ENCODE measurements at places on chromosomes 3 and 15.

DNA sequence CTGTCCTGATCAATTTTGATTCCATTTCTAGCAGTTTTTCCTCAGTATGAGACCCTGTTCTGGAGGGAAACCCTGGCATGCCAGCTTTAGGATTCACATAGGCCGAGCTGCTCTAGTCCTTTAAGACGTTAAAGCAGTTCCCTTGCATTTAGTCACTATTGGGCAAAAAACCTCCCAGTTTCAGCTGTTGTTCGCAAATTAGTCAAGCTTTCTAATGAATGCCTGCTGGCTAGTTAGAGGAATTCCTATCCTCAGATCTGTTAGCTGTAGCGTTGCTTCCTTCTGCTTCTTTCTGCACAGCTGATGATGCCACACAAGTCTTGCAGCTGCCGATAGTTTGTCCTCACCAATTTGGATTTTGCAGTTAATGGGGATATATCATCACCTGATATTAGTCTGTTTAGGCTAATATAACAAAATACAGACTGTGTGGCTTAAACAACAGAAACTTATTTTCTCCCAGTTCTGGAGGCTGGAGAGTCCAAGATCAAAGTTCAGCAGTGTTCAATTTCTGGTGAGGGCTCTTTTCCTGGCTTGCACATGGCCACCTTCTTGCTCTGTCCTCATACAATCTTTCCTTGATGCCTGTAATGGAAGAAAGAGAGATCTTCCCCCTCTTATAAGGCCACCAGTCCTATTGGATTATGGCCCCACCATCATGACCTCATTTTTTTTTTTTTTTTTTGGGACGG, 7.5 kb upstream of the UBL7 start:
- DNase-seq: no peak

DNA sequence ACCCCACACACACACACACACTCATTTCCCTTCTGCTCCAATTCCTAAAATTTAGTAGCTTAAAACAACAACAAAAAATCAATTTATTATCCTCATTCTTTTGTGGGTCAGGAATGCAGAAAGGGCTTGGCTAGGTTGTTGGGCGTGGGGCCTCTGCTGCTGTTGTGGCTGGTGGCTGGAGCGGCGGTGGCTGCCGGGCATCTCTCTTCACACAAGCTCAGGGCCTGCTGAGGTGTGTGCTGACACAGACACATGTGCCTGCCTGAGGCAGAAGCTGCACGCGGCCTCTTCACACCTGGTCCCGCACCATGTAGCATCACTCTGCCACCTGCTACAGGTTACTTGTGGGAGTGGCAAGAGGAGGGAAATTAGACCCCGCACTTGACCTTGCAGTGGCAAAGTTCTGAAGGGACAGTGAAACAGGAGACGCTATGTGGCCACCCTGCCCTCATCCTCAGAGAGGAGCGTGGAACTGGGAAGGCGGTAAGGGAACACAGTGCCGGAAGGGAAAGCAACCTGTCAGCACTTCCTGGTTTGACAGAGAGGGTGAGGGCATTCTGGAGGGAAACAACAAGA, 64.0 kb upstream of the PRR20G start:
- DNase-seq: no peak

DNA sequence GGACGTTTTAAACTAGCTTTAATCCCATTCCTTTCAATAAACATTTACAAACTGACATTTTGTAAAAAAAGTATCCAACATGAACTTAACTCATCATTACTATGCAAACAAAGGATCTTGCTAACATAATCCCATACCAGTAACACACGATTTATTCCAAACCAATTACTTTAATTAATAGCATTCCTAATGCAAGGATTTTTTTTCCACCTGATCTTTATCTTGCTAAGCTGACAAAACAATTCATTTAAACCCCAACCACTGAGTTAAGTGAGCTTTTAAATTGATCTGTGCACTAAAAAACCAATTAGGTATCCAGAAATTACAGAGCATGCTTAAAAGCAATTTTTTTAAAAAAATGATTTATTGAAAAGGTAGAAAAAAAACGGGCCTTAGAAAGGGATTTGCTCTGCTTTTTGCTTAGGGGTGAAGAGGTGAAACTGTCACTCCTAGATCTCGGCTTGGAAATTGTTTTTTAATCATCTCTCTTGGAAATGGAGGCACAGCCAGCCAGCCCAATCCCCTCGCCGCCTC, 1.2 kb downstream of the SH3BP5 start:
- DNase-seq: no peak

DNA sequence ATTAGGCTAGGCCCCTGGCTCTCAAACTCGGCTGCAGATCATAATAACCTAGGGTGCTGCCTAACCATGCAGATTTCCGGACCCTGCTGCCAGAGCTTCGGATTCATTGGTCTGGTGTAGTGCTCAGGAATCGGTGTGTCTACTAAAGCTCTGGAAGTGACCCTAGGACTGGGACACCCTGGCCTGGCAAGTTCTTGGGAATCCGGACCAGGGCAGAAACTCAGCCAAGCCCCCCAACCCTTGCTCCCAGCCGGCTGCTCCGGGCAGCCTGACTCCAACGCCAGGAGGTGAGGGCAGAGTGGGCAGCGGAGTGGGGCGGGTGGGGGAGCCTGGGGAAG, 23.0 kb downstream of the IGDCC3 start:
- no peak for DNase-seq

- DNase-seq: no peak
These were observed 45.0 kb downstream of the CCR1 start for GRCh38 chr3:46162975-46163555.
